Renal cortex interstitium (tissue), 15 donors: ENCODE measurements at places on chromosomes 5 and 9.

DNA sequence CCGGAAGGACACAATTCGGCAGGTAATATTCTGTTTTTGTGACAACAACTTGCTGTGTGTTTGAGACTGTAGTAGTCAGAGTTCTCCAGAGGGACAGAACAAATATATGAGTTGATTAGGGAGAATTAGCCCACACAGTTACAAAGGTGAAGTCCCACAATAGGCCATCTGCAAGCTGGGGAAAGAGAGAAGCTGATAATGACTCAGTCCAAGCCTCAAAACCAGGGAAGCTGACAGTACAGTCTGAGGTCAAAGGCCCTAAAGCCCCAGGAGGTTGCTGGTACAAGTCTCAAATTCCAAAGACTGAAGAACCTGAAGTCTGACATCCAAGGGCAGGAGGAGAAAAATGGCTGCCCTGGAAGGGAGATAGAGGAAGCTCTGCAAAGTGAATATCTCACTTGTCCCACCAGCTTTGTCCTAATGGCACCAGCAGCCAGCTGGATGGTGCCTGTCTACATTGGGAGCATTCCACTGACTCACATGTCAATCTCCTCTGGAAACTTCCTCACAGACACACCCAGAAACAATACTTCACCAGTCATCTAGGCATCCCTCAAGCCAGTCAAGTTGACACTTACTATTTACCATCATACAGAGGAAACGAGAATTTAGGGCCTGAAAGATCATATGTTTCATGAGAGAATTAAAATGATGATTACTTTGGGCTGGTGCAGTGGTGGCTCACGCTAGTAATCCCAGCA lies 36.3 kb upstream of the CTXN3 start:
- no peak for DNase-seq

DNA sequence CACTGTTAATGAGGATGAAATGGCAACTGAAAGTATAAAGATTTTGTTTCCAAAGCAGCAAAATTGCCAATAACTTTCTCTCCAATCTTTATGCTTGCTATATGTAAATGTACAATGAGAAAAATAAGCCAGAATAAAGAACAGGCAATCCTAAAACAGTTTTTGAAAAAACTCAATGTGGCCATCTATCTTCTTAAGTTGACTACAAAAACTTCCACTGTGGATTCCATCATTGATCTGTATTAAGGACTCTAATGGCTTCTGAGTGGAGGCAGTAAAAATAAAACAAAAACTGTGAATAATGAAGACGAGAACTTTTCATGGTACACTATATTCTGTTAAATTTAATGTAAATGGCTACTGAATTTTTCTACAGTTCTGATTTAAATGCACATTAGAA lies 382.9 kb downstream of the TMEM232 start:
- DNase-seq: no peak

DNA sequence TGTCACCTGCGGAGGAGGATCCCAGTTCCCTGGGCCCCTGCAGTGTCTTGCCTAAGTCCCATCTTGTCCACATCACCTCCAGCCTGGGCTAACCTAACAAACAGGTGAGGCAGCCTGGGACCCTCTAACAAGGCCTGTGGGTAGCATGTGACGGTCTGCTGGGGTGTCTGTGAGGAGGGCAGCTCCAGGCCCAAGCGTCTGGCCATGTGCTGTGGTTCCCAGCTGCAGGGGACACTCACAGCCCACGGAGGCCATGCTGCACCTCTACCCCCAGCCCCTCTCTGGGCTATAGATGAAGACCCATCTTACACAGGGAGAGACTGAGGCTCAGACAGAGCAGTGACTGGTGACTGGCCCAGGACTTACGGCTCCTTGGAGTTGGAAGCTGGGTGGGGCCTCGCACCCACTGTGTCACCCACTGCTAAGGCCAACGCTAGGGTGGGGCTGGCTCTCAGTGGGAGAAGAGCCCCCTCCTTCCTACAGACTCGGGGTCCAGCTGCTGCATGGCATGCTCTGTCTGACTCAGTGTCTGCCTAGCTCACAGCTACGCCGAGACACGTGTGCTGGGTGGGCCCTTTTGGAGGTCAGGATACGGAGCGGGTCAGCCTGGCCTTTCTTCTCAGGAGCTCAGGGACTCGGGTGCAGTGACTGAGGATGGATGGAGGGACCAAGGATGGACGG lies 40.8 kb upstream of the RNF130 start:
- no peak for DNase-seq

- no peak for DNase-seq
These were observed 17.8 kb downstream of the DMRT1 start for GRCh38 chr9:859251-859650.

DNA sequence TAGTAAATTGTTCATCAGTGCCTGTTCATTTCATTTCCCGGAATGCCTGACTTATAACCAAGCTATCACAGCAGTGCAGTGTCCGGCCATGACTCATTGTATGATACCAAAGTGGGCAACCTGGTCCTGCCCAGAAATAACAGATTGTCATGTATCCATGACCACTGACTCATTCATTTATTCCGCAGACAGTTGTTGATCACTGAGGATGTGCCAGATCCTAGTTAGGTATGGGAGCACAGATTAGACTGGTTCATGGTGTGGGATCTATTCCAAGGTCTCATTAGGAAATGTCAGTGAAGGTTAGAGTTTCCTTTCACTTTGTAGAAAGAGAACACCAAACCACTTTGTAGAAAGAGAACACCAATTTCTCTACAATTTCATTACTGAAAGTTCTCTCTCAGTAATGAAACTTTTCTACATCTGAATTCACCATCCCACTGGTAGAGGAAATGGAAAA lies 8.7 kb downstream of the NREP start:
- DNase-seq: no peak

DNA sequence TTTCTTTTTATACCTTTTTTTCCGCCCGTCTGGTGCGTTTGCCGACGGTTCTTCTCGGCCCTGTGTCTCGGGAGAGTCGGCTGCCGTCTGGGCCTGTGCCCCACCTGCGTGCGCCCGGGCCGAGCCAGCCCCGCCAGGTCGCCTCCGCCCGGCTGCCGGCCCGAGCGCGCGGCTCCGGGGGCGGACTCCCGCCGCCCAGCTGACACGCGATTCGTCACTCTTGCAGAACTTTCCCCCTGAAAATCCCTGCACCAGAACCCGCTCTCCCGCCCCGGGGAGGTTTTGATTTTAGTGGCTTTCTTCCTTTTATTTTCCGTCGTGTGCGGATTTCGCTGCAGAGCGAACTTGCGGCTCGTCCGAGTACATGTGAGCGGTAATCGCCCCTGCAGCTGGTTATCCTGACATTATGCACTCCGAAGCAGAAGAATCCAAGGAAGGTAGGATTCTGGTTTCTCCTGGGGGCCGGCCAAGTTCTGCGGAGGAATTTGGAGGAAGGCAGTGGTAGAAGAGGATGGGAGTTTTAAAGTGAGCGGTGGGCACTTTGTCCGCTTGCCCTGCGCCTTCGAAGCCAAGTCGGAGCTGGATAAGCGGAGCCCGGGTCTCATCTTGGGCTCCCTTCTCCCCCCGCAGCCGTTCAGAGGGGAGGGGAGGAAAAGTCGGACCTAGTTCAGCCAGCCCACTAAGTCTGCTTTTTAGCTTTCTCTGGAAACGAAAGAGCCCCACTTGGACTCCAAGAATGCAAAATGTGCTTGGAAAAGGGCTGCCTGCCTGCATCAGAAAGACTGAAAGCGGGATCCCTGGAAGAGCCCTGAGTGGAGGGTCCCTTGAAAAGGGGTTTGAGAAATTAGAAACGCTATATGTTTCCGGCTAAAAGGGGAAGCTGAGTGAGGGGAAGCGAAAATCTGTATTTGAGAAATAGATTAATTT lies at the start of gene TNFAIP8:
TSS of gene TNFAIP8 (plus strand) at position 335 of the 927 bp plus-strand sequence. CDS start at position 407, 72 bp downstream.
- peak; percentile 38 for DNase-seq

DNA sequence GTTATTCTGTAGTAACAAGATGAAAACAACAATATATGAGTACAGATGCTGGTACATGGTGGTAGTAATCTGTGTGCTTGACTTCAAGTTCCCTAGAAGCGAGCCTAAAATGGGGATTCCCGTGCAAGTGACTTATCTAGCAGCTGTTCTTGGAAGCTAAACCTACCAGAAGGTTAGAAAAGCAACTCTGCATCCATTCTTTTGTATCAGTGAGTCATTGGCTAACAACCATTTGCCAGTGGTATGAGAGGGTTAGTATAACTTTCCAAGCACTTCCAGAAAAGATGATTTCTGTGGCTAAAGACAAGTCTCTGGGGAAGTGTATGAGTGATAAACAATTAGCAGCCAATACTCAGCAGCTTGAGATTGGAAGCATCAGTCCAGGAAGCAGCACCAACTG lies 787.7 kb upstream of the CDH6 start:
- no peak for DNase-seq

DNA sequence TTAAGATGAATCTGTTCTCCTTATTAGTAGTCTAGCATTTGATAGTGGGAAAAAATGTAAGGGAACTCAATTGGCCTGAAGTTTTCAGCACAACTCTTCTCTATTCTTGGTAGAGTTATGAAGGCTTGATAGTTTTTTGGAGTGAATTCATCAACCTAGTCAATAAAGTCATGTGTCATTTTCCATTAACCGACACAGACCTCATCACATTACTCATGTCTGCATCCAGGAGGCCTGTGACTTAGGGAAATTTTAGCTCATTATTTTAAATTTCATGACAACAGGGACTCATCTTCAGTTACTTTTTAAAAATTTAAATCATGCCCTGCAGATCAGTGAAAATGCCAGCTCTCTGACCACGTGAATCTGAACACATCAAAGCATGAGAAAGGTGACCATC lies 63.3 kb downstream of the ADAMTS16 start:
- DNase-seq: no peak

- DNase-seq: peak; percentile 62
These were observed 725 bp upstream of the NIPBL start for GRCh38 chr5:36875790-36876298.
